HEK293T (cell line): ENCODE measurements at places on chromosomes 16 and 17.

GRCh38 chr16:75074920-75075687 is 41.5 kb downstream of the LDHD start:
- DNase-seq: no peak

DNA sequence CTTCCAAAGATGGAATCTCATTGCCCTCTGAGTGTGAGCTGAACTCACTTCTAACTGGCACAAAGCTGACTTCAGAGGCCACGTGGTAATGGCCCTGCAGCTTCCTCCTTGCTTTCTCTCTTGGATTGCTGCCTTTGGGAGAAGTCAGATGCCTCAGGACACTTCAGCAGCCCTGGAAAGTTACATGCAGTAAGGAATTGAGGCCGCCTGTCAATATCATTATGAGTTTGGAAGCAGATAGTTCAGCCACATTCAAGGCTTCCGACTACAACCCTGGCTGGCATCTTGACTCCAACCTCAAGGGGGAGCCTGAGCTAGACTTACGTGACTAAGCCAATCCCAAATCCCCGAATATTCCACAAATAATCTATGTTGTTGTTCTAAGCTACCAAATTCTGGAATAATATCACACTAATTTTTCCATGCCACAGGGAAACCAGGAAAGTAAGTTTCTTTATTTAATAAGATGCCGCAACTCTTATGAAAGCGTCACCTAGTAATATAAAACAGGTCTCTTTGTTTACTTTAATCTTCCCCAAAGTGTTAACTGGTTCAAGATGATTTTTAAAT is 13.6 kb downstream of the CEP20 start:
- DNase-seq: peak; percentile 60

DNA sequence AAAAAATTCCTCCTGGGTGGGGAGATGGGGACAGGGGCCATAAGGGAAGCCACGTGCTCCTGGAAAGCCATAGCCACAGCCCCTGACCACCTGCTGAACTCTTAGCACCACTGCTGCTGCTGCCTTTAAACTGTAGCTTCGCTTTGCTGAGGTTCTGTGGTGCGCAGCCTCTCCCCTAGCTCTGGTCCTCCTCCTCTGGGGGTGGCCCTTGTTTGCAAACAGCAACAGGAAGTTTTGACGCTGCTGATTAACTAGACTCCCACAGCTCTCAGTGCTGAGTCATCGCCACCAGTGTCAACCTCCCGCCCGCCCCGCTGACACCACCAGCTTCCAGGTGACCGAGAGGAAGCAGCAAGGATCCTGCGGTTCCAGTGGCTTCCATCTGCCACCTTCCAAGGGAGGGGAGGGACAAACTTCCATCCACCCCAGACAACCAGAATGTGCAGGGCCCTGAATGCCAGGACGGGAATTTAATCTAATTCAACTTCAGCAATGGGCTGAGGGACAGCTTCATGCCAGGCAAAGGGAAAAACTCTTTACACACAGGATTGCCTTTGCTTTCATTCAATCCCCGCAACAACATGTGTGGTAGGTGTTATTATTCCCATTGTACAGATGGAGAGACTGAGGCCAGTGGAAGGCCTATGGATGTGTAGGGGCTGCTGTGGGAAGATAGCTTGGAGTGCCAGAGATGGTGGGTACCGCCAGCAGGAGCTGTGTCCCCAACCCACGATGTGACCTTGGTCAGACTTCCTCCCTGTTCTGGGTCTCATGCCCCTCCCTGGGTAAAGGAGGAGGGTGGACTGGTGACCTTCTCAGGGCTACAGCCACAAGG is 8.1 kb upstream of the KIFC3 start:
- DNase-seq: no peak

DNA sequence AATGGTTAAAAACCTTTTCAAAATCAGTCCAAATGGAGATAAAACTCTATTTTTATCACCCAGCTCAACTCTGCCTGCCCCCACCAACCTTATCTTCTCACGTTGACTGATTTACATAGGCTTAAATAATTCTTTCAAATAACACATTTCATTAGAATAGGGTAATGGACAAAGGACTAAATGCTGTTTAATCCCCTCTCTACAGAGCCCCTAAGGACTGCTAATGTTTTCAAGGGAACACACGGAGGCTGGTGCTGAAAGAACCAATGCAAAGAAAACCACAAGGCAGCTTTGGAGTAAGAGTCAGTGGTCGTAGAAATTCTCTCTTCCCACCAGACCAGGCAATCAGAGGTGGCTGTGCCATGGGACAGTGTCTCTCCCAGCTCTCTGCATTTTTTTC is 445.7 kb upstream of the MAF start:
- DNase-seq: no peak

DNA sequence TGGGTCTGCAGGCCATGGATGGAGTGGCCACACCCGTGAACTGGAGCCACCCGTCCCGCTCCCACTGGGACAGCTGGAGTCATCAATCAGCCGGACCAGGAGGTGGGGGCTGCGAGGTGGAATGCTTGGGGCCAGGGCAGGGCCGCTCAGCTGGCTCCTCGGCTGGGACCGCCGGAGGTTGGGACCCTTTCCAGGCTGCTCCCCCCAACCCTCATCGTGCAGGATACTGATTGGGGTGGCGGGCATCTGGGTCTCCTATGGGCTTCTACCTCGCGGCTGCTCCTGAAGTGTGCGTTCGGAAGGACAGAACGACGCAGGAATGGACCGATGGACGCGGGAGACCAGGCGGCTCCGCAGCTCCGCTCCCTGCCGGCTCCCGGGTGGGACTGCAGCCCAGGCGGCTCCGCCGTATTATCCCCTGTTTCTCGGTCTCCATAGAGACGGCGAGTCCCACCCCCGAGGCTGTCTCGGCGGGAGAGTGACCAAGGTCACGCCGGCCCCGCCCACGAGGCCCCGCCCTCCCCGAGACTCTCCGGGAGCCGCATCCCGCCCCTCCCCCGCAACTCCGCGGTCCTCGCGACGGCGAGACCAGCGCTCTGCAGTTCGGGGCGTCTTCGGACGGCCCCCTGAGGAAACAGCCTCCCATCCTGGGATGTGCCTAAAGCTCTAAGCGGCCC is at the start of gene TPPP3:
Gene TPPP3 (minus strand): TSS at position 388 of the 677 bp plus-strand sequence. CDS start 2,387 bp downstream, outside the sequence.
- DNase-seq: peak; percentile 94

DNA sequence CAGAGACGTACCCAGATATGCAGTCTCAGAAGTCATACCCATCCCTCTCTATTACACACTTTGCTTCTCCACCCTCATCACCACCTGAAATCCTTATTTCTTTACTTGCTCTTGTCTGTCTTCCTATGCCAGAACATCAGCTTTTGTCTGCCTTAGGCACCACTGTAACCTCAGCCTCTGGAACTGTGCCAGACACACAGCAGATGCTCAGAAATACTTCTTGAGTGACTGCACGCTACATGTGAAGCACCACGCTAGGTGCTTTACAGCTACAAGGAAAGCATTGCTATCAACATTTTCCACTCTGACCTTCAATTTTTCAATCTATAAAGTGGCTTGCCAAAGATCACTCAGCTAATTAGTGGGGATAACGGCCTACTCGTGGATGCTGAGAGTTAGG is 226.8 kb downstream of the CHD9NB start:
- DNase-seq: no peak

DNA sequence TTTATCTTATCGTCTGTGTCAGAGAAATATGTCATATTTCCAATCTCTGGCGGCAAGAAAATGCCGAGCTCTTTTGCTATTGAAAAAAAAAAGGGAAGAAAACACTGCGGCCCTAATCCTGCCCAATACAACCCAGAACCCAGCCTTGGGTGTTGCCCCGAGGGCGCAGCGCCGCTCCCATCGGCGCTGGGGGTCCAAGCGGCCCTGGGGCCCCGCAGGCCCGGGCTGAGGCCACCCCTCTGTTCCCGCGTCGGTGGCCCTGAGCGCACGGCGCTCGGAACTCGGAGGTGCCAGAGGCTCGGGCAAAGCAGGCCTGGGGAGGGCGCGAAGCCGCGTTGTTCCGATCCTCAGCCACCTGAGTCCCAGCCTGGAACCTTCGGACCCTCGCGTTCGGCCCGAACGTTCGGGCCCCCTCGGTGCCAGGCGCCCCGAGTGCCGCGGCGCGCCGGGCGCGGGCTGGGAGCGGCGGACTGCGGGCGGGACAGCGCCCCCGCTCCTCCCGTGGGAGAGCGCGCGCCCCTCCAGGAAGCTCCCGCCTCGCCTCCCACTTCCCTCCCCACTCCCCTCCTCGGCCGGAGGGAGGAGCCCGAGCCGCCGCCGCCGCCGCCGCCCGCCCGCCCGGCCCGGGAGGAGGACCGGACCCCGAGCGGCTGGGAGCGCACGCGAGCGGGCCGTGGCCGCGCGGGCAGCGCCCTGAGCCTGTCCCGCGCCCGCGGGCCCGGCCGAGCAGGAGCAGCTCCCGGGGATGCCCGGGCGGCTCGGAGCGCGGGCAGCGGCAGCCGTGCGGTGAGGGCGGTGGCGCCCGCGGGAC is at the start of gene CPNE2:
Gene CPNE2 (plus strand): TSS at position 609 of the 811 bp plus-strand sequence. CDS start 18,160 bp downstream, outside the sequence.
- peak; percentile 70 for DNase-seq

GRCh38 chr16:3047387-3047720 is 993 bp downstream of the MMP25 start:
- no peak for DNase-seq

GRCh38 chr16:11257131-11257938 is 1.3 kb upstream of the SOCS1 start:
- peak; percentile 77 for DNase-seq

DNA sequence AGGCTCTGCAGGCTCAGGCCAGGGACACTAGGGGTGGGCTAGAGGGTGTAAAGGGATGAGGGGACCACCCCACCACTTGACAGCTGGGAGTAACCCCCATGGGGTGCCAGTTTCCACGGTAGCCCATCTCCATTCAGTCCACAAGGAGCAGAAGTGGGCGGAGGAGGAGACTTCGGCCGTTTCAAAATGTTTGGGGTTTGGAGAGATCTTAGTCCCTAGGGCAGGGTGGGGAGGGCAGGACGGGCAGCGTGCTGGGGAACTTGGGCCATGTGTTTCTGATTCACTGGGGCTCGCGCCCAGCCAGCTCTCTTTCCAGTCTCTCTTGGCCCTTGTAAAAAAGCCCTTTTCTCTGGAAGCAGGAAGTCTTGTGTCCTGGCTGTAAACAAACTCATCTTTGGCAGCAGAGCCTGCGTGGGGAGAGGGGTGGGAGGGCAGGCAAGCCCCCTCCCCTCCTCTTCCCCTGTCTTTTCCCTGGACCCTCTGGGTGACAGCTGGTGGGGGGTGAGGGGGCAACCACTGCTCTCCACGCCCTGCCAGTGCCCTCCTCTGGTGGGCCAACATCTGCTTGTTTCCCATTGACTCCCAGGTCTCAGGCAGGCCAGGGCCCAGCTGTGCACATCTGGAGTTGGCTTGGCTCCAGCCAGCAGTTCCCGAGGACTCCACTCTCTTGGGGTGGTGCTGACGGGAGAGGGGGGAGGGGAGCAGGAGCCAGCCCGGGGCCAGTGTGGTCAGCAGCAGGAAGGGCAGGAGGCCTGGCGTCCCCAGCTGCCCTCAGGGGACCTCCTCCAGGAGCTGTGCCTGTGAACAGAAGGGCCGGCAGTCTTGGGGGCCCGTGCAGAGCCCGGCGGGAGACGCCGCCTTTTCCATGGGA is 8.1 kb downstream of the CYGB start:
- no peak for DNase-seq

GRCh38 chr17:47257651-47258339 is 4.2 kb downstream of the ITGB3 start:
- DNase-seq: no peak

- no peak for DNase-seq
Measured at GRCh38 chr16:57998486-57998885, 2.0 kb downstream of the ZNF319 start.

DNA sequence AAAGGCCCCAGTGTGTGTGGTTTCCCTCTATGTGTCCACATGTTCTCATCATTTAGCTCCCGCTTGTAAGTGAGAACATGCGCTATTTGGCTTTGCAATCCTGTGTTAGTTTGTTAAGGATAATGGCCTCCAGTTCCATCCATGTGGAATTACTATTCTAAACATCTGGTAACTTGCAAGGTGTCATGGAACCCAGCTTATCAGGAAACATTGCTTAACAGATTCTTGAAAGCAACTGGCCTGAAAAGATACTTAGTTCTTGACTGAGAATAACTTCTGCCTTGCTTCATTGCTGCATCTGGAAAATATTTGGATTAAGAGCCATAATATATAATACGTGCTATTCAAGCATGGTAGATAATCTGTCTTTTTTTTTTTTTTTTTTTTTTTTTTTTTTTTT is 27.8 kb downstream of the PAFAH1B1 start:
- DNase-seq: no peak

- DNase-seq: no peak
Measured at GRCh38 chr17:82458885-82459424, 414 bp downstream of the NARF start.

GRCh38 chr16:84589975-84590719 is 27.7 kb downstream of the COTL1 start:
- no peak for DNase-seq
